ENCODE measurements at places on chromosomes 16 and 17.

- DNase-seq, result no peak
Observed at GRCh38 chr17:63447471-63448009, 1.4 kb upstream of the CYB561 start.

DNA sequence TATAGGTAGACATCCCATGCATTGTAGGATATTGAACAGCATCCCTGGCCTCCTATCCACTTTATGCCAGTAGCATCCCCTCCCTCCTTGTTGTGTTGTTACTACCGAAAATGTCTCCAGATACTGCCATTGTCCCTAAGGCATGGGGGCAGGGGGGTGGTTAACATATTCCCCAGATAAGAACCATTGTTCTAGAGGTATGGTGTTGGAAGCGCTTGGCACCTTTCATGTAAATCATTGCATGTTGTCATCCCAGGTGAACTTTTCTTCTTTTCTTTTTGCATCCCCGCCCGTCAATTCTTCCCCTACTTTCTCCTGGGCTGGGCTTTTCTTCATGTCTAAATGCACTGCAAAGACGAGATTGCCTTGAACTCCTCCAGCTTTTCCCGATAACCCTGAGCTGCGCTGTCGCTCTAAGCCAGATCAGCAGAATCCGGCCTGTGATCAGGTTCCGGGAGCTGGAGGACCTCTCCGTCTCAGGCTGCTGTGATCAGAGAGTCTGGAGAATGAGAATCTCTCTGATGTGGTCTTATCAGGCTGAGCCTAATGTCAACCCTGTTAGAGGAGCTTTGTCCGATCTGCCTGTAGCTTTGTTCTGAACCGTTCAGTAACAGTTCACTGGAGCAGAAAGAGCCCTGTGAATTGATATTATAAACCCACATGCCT is 76.2 kb downstream of the RBFOX1 start:
- DNase-seq, result no peak

DNA sequence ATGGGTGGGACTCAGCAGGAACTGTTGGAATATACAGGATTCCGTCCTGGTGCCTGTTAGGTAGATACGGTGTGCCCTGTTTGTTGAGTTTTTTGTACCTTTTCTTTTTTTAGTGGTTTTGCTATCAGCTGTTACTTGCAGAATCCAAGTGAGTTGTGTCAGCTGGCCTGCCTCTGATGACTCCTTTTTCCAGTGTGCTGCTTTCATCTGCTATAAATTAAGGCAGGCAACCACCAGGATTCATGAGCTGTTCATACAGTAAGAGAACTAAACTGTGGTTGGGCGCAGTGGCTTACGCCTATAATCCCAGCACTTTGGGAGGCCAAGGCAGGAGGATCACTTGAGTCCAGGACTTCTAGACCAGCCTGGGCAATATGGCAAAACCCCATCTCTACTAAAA is 79.9 kb downstream of the WNT3 start:
- DNase-seq, result no peak

DNA sequence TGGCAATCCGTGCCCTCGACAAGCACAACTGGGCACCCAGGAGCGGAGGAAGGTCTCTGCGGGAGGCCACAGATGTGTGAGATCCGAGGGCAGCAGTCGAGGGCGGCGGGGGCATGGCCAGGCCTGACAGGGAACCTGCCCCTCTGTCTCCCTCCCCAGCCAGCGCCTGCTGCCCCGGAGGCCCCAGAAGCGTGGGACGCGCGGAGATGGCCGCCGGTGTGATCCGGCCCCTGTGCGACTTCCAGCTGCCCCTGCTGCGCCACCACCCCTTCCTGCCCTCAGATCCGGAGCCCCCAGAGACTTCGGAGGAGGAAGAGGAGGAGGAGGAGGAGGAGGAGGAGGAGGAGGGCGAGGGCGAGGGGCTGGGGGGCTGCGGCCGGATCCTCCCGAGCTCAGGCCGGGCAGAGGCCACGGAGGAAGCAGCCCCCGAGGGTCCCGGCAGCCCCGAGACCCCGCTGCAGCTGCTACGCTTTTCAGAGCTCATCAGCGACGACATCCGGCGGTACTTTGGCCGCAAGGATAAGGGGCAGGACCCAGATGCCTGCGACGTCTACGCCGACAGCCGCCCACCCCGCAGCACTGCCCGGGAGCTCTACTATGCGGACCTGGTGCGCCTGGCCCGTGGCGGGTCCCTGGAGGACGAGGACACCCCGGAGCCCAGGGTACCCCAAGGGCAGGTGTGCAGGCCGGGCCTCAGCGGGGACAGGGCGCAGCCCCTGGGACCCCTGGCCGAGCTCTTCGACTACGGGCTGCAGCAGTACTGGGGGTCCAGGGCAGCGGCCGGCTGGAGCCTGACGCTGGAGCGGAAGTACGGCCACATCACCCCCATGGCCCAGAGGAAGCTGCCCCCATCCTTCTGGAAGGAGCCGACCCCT is 1.7 kb downstream of the PERCC1 start:
- no peak for DNase-seq

GRCh38 chr17:74442670-74443515 is 11.0 kb downstream of the GPRC5C start:
- no peak for DNase-seq

DNA sequence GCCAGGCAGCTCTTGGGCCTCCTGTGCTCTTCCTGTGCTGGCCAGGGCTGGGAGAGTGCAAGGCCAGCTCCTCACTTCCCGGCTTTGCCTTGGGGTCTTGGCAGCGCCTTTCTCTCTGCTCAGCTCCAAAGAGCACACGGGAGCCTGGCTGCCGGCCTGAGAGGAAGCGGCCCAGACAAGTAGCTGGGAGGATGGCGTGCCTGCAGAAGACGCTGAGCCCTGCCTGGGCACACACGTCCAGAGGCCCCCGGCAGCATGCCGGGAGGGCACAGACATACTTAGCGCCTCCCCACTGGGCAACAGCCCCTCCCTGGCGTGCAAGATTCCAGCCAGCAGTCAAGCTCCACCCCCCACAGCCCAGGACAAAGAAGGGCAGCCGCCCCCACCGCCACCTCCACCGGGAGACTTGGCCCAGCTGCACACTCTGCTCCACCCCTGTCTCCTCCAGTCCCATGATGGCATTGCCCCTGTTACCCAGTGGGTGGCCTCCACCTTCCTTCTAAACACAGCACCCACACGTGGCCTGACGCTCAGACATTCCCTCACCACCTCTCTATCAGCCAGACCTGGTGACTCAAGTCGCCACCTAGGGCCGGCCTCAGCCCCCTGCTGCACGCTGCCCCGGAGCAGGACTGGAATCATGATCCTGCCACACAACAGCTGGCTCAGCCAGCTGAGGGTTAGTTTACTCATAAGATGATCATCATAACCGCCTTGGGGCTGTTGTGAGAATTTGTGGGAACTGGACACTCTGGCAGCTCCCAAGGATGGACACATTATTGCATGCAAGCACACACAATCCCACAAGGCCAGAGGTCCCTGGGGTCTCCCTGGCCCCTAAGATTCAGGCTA is 12.4 kb downstream of the SGCA start:
- DNase-seq, result peak; percentile 46

DNA sequence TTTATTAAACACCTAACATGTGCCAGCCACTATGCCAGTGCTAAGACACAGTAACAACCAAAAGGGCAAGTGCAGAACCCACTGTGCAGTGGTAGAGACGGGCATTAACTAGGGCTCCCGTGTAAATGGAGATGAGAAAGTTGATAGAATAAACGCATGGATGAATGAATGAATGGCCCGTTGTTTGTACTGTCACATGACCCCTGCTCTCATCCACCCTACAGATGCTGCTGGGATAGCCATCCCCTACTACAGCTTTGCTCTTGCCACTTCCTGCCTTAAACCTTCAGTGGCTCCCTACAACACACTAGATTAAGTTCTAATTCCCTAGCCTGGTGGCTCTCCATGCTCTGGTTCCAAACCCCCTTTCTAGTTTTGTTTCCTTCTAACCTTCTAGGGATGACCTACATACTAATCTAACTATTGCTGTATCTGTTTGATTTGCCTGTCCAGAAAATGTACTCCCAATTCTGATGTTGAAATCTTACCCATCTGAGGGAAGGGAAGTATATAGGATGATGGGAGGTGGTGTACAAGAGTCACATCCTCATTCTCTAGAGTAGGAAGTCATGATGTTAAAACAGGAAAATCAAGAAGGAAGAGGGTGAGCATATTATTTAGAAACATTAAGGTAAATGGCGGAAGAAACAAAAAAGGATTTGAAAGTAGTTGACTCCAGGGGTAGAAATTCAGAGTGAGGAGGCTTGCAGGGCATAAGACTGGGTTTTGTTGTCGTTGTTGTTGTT is 11.4 kb upstream of the TNRC6C start:
- DNase-seq, result no peak

DNA sequence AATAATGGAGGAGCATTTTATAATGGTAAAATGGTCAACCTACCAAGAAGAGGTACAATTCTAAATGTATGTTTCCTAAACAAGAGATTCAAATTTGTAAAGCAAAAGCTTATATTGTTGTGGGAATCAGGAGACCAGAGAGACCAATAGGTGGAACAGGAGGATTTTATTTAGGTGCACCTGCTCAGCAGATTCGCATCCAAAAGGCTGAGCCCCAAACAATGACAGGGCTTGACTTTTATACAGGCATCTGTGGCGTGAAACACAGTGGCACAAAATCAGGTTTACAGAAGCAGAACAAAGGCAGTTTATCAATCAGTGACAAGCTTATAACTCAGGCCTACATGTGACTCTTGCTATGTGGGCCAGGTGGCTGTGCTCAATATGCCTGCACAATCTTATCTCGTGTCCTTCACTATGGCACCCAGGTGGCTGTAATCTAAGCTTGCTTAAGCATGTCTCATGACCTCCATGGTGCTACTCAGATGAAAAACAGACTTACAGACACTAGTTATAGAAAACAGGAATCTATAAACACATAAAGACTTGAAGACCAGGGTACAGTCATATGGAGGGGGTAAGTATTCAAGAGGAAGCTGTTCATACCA is 780.2 kb upstream of the CA10 start:
- DNase-seq, result no peak

- no peak for DNase-seq
Observed at GRCh38 chr17:64273006-64273405, 9.9 kb upstream of the TEX2 start.

GRCh38 chr16:88970050-88970449 is 7.0 kb downstream of the CBFA2T3 start:
- DNase-seq, result no peak

GRCh38 chr17:48609033-48609432 is 1.8 kb downstream of the HOXB7 start:
- DNase-seq, result no peak

- DNase-seq, result no peak
Observed at GRCh38 chr17:82232322-82232820, 3.5 kb downstream of the SLC16A3 start.

DNA sequence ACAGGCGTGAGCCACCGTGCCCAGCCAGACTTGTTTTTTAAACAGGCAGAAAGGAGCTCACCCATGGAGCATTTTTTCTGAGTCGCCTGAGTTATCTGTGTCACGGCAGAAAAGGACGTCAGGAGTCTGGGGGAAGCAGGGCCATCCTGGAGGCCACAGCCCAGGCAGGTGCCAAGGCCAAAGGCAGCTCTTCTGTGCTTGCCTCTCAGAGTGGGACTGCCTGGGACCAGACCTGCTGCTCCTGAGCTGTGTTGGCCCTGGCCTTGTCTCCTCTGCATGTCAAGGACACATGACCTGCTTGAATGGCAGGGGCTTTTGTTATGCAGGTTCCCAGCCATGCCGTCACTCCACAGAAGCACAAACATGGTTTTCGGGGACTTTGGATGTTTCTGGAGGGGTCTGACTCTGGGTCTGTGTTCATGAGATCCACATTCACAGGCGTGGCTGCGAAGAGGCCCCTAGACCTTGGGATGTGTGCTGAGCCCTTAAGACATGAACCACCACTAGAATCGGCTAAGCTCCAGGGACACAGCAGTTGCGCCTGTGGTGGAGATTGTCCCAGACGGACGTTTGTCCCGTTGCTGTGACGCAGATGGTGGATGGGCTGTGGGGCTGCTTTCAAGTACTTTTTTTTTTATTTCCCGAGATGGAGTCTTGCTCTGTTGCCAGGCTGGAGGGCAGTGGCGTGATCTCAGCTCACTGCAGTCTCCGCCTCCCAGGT is 33.8 kb downstream of the FOXK2 start:
- DNase-seq, result no peak

DNA sequence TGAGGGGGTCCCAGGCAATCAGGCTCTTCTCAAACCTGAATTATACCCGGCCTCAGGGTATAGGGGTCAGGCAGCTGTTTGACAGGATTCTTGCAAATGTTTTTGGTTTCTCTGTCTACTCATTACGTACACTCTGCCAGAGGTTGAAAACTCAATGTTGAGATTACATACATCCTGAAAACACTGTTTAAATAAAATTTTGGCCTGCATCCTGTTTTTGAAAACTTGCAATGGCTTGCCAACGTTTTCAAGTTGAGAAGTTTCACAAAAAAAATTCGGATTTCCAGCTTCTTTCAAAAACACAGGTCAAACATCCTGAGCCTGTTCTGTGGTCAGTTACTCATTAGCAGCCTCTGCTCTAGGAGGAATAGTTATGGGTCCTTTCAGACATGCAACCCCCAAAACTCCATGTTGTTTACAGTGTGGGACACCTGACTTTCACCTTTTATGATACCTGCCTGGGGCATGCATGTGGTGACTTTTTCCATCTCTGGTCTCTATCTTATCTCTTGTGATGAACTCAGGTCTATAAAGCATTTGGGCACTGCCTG is 577.8 kb downstream of the WWOX start:
- no peak for DNase-seq

GRCh38 chr17:55452139-55452790 is 30.6 kb upstream of the MMD start:
- no peak for DNase-seq

GRCh38 chr17:42065201-42065600 is 14.8 kb upstream of the C17orf113 start:
- DNase-seq, result no peak

GRCh38 chr17:9434642-9435057 is 141.0 kb downstream of the STX8 start:
- DNase-seq, result no peak

DNA sequence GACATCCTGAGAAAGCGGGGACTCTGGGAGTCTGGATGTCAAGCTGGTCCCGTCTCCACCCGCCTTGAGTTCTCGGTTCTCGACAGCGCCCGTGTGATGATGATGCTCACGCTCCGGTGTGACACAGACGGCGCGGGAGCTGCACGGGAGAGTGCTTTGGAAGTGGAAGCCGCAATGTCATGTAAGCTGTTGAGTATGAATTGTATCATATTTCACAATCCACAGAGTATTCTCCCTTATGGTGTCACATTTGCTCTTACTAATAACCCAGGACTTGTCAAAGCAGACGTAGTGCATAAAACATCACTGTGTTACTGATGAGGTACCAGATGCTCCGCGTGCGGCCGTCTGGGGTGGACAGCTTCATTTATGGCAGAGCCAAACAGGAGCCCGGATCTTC is 217.5 kb upstream of the CHMP6 start:
- no peak for DNase-seq
